ENCODE measurements at places on chromosomes 5 and 9.

DNA sequence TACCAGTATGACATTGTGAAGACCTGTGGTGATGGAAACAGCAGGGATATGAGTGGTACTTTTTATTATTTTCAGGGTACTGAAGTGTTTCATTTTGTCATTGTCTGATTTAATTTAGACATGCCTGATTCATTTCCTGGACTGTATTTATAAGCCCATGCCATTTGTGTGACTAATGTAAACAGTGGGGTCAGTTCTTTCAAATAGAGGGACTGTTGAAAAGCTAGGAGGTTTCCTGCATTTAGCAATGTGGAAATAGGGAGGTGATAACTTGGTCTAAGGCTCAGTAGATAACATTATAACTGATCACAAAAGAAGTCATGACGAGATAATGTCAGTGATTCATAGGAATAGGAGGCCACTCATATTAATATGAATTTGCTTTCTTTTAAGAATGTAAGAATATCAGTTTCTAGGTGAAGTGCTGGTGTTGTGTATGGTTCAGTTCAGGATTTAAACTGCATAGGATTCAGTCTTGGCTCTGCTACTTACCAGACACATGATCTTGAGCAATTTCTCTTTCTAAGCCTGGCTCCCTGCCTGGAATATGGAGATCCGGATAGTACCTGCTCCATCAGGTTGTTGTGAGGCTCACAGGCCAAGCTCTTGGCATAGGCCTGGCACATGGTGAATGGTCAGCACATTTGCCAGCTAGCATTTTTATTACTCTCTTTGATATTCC lies 7.5 kb downstream of the RASGRF2 start:
- peaks cover 14% of the 10 kb centered on the region for H3K36me3 ChIP-seq
- H3K4me1 ChIP-seq = peaks cover 33% of the 10 kb centered on the region
- H3K27me3 ChIP-seq = no peaks in the 10 kb centered on the region
- H3K4me3 ChIP-seq = no peak overlapping the region

- H3K4me1 ChIP-seq = no peaks in the 10 kb centered on the region
- no peak overlapping the region for H3K4me3 ChIP-seq
- DNase-seq = no peak
Measured at GRCh38 chr9:134213881-134214341, 49.5 kb upstream of the RNU6ATAC start.

DNA sequence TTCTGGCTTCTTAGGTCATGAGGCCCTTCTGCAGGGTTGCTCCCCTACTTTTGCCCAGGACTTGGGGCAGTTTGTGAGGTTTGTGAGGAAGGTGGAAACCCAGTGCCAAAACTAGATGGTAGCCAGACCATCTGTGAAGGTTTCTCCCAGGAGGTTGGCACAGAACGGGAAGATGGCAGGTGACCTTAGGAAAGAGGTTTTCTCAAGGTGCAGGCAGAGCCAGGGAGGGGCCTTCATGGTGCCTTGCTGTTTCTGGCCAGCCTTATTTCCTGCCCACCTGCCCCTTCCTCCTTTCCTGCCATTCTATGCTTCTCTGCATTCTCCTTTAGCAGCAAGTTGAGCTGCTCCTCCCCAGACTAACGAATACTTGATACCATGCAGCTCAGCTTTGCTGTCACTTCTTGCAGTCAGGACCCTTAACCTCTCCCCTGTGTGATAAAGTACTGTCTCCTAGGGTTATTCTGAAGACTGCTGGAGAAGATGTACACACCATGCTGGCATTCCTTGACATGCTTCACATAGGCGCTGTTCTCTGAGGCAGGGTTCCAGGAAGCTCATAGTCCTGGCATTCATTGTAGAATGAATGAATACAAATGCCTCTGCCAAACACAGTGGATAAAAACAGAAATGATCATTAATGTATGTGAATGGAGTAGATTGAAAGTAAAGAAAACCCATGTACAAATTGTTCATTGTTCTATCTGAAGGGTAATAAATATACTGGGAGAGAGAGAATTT lies 154.3 kb downstream of the KDM4C start:
- peaks cover 6% of the 10 kb centered on the region for H3K36me3 ChIP-seq
- H3K4me1 ChIP-seq = peaks cover 11% of the 10 kb centered on the region
- H3K4me3 ChIP-seq = no peak overlapping the region
- no peaks in the 10 kb centered on the region for H3K27me3 ChIP-seq
- no peak for DNase-seq
- no peak overlapping the region for H3K27ac ChIP-seq

GRCh38 chr5:41921166-41921565 lies 3.9 kb upstream of the FBXO4 start:
- DNase-seq = no peak
- peaks cover 32% of the 10 kb centered on the region for H3K36me3 ChIP-seq
- H3K27me3 ChIP-seq = no peaks in the 10 kb centered on the region
- no peak overlapping the region for H3K4me3 ChIP-seq
- H3K27ac ChIP-seq = no peak overlapping the region
- H3K4me1 ChIP-seq = peaks cover 25% of the 10 kb centered on the region

GRCh38 chr5:19977099-19977498 lies 10.9 kb downstream of the CDH18 start:
- no peak overlapping the region for H3K27ac ChIP-seq
- no peaks in the 10 kb centered on the region for H3K4me1 ChIP-seq
- H3K27me3 ChIP-seq = no peaks in the 10 kb centered on the region
- H3K4me3 ChIP-seq = no peak overlapping the region
- no peaks in the 10 kb centered on the region for H3K36me3 ChIP-seq

- no peak for DNase-seq
- H3K27me3 ChIP-seq = no peaks in the 10 kb centered on the region
- no peaks in the 10 kb centered on the region for H3K4me1 ChIP-seq
- H3K36me3 ChIP-seq = no peaks in the 10 kb centered on the region
Measured at GRCh38 chr5:161778796-161779195, 69.1 kb upstream of the GABRA1 start.

DNA sequence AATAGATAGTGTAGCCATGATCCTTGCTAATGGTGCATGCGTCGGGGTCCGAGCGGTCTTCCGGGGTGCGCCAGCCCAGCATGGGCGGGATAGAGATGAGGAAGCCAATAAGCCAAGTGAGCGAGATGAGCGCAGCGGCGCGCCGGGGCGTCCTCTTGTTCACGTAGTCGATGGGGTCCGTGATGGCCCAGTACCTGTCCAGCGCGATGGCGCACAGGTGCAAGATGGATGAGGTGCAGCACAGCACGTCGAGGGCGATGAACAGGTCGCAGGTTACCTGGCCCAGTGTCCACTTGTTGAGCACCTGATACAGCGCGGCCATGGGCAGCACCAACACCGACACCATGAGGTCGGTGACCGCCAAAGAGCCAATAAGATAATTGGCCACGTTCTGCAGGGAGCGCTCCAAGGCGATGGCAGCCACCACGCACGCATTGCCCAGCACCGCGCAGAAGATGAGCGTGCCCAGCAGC lies 1.1 kb downstream of the HTR1A start:
- H3K4me3 ChIP-seq = no peak overlapping the region
- no peak overlapping the region for H3K27ac ChIP-seq
- peaks cover 15% of the 10 kb centered on the region for H3K27me3 ChIP-seq

DNA sequence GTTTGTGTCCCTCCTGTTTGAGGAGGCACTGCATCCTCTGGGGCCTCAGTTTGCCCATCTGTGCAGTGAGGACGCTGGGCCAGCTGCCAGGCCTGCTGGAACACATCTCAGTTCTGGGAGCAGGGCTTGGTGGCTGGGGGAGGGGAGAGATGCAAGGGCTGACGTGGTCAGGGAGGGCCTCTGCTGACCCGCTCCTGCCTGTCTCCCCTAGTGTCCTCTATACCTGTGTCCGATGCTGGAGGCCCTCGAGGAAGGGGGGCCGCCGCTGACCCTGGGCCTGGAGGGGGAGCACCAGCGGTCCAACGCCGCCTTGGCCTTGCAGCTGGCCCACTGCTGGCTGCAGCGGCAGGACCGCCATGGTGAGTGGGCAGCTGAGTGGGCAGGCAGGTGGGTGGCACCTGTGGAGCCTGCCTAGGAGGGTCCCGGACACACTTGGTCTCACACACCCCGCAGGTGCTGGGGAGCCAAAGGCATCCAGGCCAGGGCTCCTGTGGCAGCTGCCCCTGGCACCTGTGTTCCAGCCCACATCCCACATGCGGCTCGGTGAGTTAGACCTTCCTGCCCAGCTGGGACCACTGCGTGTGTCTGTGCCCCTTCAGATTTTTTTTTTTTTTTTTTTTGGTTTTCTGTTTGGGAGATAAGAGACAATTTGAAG lies 5.8 kb downstream of the FPGS start:
- H3K36me3 ChIP-seq = peaks cover 27% of the 10 kb centered on the region
- H3K4me3 ChIP-seq = no peak overlapping the region
- no peaks in the 10 kb centered on the region for H3K27me3 ChIP-seq
- no peak for DNase-seq

- no peak overlapping the region for H3K4me3 ChIP-seq
Measured at GRCh38 chr9:126367139-126367538, 40.5 kb downstream of the MVB12B start.

GRCh38 chr5:147949711-147950573 lies 43.6 kb upstream of the C5orf46 start:
- H3K27me3 ChIP-seq = no peaks in the 10 kb centered on the region
- H3K4me3 ChIP-seq = no peak overlapping the region
- DNase-seq = no peak
- H3K4me1 ChIP-seq = no peaks in the 10 kb centered on the region
- H3K27ac ChIP-seq = no peak overlapping the region

- no peaks in the 10 kb centered on the region for H3K36me3 ChIP-seq
- H3K4me3 ChIP-seq = no peak overlapping the region
- H3K27ac ChIP-seq = no peak overlapping the region
- no peaks in the 10 kb centered on the region for H3K4me1 ChIP-seq
- no peaks in the 10 kb centered on the region for H3K27me3 ChIP-seq
Measured at GRCh38 chr5:101067429-101067828, 164.3 kb upstream of the ST8SIA4 start.

GRCh38 chr9:113399646-113400200 lies 1.4 kb downstream of the ALAD start:
- no peak overlapping the region for H3K27ac ChIP-seq
- peaks cover 25% of the 10 kb centered on the region for H3K4me1 ChIP-seq
- no peaks in the 10 kb centered on the region for H3K27me3 ChIP-seq
- H3K36me3 ChIP-seq = peaks cover 6% of the 10 kb centered on the region

GRCh38 chr5:108046955-108047670 lies 334.8 kb downstream of the FBXL17 start:
- H3K4me1 ChIP-seq = no peaks in the 10 kb centered on the region
- H3K27me3 ChIP-seq = no peaks in the 10 kb centered on the region
- H3K27ac ChIP-seq = no peak overlapping the region
- no peak overlapping the region for H3K4me3 ChIP-seq
- no peak for DNase-seq

GRCh38 chr9:95864852-95865580 lies 10.5 kb upstream of the ERCC6L2 start:
- no peak overlapping the region for H3K4me3 ChIP-seq
- H3K27me3 ChIP-seq = no peaks in the 10 kb centered on the region
- no peak overlapping the region for H3K27ac ChIP-seq
- no peak for DNase-seq

GRCh38 chr5:133147411-133147810 lies 95.6 kb downstream of the HSPA4 start:
- no peak overlapping the region for H3K4me3 ChIP-seq
- no peak overlapping the region for H3K27ac ChIP-seq
- DNase-seq = no peak

GRCh38 chr5:1723957-1724821 lies 75.4 kb downstream of the MRPL36 start:
- H3K36me3 ChIP-seq = no peaks in the 10 kb centered on the region
- no peaks in the 10 kb centered on the region for H3K4me1 ChIP-seq
- H3K27me3 ChIP-seq = peaks cover 2% of the 10 kb centered on the region
- no peak for DNase-seq
- no peak overlapping the region for H3K27ac ChIP-seq

- H3K27ac ChIP-seq = no peak overlapping the region
- no peak for DNase-seq
- H3K4me1 ChIP-seq = no peaks in the 10 kb centered on the region
- no peaks in the 10 kb centered on the region for H3K27me3 ChIP-seq
- H3K36me3 ChIP-seq = no peaks in the 10 kb centered on the region
Measured at GRCh38 chr5:111635151-111635902, 121.7 kb downstream of the NREP start.

GRCh38 chr5:149944666-149945065 lies at the start of gene PDE6A:
PDE6A (minus strand) TSS chr5:149944793; CDS start chr5:149944673, 120 bp downstream.
- H3K4me3 ChIP-seq = no peak within 1 kb of the TSS
- no peaks in the 10 kb centered on the region for H3K4me1 ChIP-seq
- no peak for DNase-seq

GRCh38 chr5:75192264-75192663 lies 44.4 kb downstream of the ANKRD31 start:
- H3K27me3 ChIP-seq = no peaks in the 10 kb centered on the region
- no peak for DNase-seq
- no peak overlapping the region for H3K27ac ChIP-seq
- H3K36me3 ChIP-seq = no peaks in the 10 kb centered on the region
- no peaks in the 10 kb centered on the region for H3K4me1 ChIP-seq

GRCh38 chr9:108956631-108957026 lies 22.4 kb downstream of the ABITRAM start:
- DNase-seq = no peak
- H3K36me3 ChIP-seq = no peaks in the 10 kb centered on the region
- H3K27me3 ChIP-seq = no peaks in the 10 kb centered on the region
- no peak overlapping the region for H3K4me3 ChIP-seq

- no peak for DNase-seq
- no peaks in the 10 kb centered on the region for H3K4me1 ChIP-seq
- H3K4me3 ChIP-seq = no peak overlapping the region
- no peak overlapping the region for H3K27ac ChIP-seq
Measured at GRCh38 chr5:65299861-65300260, 181.9 kb downstream of the ADAMTS6 start.

- H3K27me3 ChIP-seq = no peaks in the 10 kb centered on the region
- DNase-seq = no peak
- no peaks in the 10 kb centered on the region for H3K36me3 ChIP-seq
- H3K4me3 ChIP-seq = no peak overlapping the region
- no peaks in the 10 kb centered on the region for H3K4me1 ChIP-seq
Measured at GRCh38 chr5:105696440-105696839, 1974.3 kb downstream of the EFNA5 start.

DNA sequence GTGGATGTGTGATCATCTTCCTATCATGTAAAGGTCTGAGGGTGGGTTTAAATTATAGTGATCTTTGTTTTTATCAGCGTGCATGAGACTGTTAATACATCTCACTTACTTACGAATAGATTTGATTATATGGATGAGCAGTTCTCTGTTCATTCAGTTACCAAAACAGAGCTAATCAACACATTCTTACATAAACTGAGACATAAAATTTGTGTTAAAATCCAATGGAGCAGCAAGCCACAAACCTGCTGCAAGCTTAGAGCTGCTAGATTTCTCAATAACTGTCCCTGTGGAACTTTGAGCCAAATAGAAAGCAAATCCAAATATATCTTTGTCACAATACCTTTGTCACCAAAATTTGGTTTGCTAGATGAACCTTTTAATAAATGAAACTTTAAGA lies 50.1 kb downstream of the NUDT12 start:
- no peaks in the 10 kb centered on the region for H3K4me1 ChIP-seq
- H3K27ac ChIP-seq = no peak overlapping the region
- H3K36me3 ChIP-seq = no peaks in the 10 kb centered on the region
- H3K4me3 ChIP-seq = no peak overlapping the region
- H3K27me3 ChIP-seq = peaks cover 2% of the 10 kb centered on the region

- DNase-seq = no peak
- H3K27me3 ChIP-seq = peaks cover 5% of the 10 kb centered on the region
- no peaks in the 10 kb centered on the region for H3K4me1 ChIP-seq
- no peak overlapping the region for H3K4me3 ChIP-seq
Measured at GRCh38 chr9:6584881-6585597, 60.5 kb downstream of the GLDC start.

All from activated T-helper 1 cell treated with anti-CD3 and anti-CD28 coated beads, Interleukin-12 subunit alpha, Interleukin-12 subunit beta, Interleukin-2, Interleukin-4 antibody, amounts not matched to agents 30 ng/mL and 10 ng/mL and 1 ng/mL, durations not matched to agents 14 hours and 24 hours and 36 hours (primary cell).